ENCODE measurements at places on chromosomes 12 and 14.

GRCh38 chr12:19129122-19129485 lies 429 bp upstream of the PLEKHA5 start:
- no peak for DNase-seq

DNA sequence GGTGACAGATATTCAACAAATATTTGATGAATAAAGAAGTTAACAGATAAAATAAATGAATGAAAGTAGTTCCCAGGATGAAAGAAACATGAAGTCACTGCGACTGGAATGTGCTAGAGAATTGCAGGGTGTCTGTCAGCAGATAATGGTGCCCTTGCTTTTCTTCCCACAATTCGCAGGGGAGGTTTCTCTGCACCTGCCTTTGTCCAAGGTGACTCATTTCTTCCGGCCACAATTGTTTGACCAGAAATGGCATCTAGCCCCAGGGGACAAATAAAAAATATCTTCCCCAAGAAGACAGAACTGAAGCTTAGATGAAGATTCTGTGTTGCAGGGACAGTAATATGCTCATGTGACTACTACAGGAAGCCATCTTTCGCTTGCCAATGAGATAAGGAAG lies 316.1 kb upstream of the TBX3 start:
- no peak for DNase-seq

- DNase-seq: no peak
Measured at GRCh38 chr12:48827513-48828096, 9.3 kb downstream of the CACNB3 start.

- no peak for DNase-seq
Measured at GRCh38 chr14:88727057-88727456, 65.7 kb downstream of the EML5 start.

- DNase-seq: no peak
Measured at GRCh38 chr12:9668161-9669018, 1.1 kb upstream of the CLEC2D start.

- no peak for DNase-seq
Measured at GRCh38 chr12:110372056-110372425, 31.5 kb downstream of the ANAPC7 start.

DNA sequence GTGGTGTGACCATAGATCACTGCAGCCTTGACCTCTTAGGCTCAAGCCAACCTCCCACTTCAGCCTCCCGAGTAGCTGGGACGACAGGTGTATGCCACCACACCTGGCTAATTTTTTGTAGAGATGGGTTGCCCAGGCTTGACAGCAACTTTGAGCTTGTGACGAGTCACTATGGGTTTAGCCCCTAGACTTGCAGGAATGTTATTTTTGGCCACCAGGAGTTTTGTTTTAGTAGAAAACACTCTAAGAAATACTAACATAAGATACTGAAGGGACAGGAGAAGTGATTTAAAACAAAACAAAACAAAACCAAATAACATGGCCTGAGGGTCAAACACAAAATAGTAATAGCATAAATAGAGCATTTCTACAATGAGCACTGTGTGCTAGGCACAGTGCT lies 26.4 kb downstream of the SETD3 start:
- DNase-seq: no peak

GRCh38 chr12:115623764-115624334 lies 653.6 kb downstream of the MED13L start:
- DNase-seq: no peak

DNA sequence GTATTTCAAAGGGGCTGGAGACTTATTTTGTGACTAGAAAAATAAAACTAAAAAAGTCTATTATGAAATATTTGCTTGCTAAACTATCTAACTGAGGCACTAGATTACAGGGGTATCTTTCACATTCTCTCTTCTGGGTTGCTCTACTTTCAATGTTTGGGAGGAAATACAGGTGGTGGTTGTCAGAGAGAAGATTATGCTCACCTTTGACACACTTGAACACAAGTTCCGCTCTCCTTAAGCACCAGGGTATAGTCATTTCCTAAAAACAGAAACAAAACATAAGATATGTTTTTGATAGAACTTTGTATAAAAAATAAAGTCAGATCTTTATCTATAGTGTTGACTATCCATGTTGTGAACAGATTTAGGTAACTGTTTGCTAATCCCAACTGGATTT lies 45.4 kb upstream of the FGF6 start:
- no peak for DNase-seq

GRCh38 chr12:80868576-80868975 lies 69.2 kb downstream of the LIN7A start:
- no peak for DNase-seq

- no peak for DNase-seq
Measured at GRCh38 chr12:69431591-69432222, 38.5 kb upstream of the FRS2 start.

- DNase-seq: no peak
Measured at GRCh38 chr14:105884808-105885281, 358.5 kb downstream of the TMEM121 start.

- DNase-seq: no peak
Measured at GRCh38 chr12:117857632-117858612, 110.9 kb downstream of the KSR2 start.

- peak; percentile 73 for DNase-seq
Measured at GRCh38 chr12:1634590-1635191, 5.7 kb downstream of the WNT5B start.

- DNase-seq: no peak
Measured at GRCh38 chr12:108622421-108622820, 11.3 kb downstream of the SELPLG start.

- no peak for DNase-seq
Measured at GRCh38 chr14:96194657-96195431, 9.8 kb upstream of the BDKRB2 start.

GRCh38 chr12:55972911-55973598 lies 823 bp upstream of the RAB5B start:
- no peak for DNase-seq

- peak; percentile 14 for DNase-seq
Measured at GRCh38 chr12:8780389-8780788, 42.0 kb upstream of the A2ML1 start.

- DNase-seq: no peak
Measured at GRCh38 chr14:64059454-64060198, 206.8 kb downstream of the SYNE2 start.

DNA sequence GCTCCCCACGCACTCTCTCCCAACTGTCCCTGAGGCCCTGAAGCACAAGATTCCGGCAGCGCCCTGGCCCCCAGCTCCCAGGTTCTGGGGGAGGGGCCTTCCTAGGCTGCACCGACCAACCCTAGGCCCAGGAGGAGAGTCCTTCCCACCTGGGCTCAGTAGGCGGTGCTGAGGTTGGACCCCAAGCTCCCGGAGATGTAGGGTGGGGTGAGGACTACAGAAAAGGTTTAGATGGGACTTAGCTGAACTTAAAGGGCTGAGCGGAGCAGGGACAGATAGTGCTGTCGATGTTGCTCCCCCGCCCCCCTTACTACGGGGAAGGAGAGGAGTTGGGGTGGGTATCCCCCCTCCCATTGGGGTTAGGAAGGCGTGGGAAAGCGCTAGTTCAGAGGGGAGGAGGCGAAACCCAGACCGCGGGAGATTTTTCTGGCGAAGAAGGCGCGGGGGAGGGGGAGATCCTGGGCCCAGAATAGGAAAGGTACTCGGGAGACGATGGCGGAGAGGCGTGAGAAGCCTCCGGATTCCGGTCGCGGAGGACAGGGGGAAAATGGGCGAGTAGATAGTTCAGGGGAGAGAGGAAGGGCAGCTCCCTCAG lies 4.2 kb upstream of the BAZ2A start:
- no peak for DNase-seq

DNA sequence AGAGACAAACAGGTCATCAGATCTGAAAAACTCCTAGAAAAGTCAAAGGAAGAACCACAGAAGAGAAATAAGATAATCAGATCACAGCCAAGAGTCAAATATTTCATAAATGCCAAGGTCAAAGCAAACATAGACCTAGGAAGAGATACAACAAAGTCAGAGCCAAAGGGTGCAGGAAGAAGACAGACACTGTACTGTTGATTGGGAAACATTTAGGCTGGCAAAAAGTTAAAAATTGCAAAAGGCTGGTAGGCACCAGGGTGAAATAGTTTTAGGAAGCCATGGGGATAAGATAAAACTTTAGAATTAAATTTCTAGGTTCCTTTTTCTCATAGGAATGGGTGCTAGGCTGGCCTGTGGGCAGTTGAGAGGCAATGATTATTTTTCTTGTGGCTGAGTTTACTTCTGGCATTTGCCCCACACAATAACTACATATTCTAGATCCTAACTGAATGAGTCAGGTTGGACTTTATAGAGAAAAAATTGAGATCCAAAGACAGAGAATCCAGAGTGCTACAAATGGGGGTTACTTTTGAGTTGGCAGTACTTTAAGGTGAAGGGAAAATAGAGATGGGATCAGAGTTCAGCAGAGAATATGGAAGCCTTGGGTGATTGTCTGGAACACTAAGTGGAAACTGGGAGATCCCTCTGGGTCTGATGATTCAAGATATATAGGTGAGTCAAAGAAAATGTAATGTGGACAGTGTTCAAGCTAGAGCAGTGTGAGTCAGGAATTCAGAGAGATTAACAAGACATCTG lies 215.5 kb downstream of the C12orf50 start:
- DNase-seq: no peak

- DNase-seq: no peak
Measured at GRCh38 chr12:88893801-88894200, 313.5 kb upstream of the KITLG start.

GRCh38 chr14:64474041-64474440 lies 8.7 kb downstream of the AKAP5 start:
- DNase-seq: no peak

DNA sequence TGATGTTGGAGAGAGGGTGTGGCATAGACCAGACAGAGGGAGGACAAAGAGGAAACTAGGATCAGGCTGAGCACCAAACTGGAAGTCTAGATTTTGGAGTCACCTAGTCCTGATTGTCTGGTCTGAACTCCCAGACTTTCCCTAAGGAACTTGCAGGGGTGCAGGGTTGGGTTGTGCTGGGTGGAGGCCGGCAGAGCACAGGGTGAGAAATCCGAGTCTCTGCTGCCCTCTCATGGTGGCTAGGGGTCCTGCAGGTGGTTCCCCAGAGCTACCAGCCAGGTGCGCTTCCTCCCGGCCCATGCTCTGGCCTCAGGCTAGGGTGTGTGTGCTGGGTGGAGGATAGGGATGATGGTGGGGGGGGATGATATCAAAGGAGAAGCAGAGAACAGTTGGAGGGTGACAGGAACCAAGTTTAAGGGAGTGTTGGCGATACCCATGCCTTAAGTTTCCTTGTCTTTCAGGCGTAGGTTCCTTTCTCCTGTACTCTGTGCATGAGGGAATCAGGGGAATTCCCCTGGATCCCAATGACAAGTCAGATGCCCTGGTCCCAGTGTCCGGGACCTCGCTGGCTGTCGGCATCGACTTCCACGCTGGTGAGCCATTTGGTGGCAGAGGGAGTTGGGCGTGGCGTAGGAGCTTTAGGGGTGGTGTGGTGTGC lies 33.5 kb upstream of the NXPH4 start:
- no peak for DNase-seq

DNA sequence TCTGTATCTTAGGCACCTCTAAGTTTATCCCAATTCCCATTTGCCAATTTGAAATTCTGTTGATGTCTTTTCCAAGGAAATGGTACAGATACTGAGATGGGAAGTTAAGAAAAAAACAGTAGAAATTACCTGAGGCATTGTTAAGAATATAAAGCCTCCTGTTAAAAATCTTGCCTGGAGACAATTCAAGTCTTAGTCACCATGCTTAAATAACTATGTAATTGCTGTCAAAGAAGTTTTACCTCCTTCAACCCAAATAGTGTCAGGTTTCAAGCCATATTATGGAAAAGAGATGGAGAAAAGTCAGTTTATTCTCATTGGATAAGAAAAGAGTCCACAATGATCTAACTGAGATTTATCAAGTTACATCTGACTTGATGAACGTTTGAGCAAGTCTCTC lies 974.7 kb downstream of the GALC start:
- no peak for DNase-seq

GRCh38 chr12:11732023-11732422 lies 82.5 kb downstream of the ETV6 start:
- DNase-seq: no peak

DNA sequence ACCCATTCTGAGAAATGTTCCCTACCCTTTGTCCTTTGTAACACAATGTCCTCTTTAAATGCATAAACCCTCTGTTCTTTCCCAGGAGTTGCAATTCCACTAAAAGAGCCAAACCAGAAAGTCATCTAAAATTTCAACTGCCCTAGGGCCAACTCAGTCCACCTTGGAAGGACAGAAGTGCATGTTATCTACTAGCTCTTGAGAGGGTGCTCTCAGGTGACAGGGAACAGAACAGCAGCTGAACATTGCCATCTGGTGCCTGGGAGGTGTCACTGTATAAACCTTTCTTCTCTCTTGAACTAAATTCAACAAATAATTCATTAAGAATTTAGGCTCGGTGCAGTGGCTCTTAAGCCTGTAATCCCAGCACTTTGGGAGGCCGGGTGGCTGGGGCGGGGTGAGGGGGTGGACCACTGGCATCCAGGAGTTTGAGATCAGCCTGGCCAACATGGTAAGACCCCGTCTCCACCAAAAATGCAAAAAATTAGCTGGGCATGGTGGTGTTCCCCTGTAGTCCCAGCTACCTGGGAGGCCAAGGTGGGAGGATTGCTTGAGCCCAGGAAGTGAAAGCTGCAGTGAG lies 10.3 kb upstream of the FERMT2 start:
- DNase-seq: peak; percentile 44

DNA sequence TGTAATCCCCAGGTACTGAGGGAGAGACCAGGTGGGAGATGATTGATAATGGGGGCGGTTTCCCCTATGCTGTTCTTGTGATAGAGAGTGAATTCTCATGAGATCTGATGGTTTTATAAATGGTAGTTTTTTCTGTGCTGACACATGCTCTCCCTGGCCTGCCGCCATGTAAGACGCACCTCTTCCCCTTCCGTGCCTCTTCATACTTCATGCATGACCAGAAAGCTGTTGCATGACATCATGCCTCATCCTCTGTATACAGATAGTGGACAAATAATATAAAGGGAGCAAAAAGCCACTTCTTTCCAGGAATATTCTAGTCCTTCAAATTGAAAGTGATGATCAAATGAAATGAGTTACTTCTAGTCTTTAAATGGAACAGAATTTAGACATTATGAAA lies 47.3 kb upstream of the LRIG3 start:
- DNase-seq: peak; percentile 44

DNA sequence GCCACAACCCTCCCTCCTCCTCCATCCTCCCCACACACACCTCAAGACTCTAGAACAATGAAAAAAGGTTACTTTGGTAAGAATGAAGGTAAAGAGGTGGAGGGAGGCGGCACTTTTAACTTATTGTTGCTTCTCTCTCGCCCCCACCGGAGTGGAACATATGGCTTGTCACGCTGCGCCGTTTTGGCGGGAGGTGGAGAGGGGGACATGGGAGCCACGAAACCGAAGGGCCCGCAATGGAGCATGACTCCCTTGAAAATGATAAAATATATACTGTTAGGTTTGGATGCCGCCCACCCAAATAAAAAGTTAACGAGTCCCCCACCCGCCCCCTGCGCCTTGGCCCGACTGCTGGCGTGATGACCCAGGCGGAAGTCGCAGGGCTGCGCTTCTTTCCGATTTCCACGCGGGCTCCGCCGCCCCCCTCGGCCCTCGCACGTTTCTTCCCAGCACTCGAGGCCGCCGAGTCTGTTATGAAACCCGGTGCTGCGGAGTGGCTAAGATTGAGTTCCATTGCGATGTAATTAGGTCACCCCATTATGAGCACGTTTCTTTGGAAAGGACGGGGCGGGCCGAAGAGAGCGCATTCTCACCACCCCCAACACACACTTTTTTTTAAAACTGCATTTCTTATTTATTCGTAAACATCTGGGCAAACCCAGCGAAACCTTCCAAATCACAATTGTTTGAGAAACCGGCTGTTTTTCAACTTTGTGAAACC lies 1.4 kb upstream of the ZFP36L1 start:
- DNase-seq: no peak

Measured in NCI-H446 treated with DMSO at 0.1 percent for 48 hours (cell line).